ENCODE measurements at places on chromosomes 1 and 21. TPM values are rescaled to one million over a fixed set of nuclear protein-coding genes. Genes with fewer than 3 reads are reported as not detected.

DNA sequence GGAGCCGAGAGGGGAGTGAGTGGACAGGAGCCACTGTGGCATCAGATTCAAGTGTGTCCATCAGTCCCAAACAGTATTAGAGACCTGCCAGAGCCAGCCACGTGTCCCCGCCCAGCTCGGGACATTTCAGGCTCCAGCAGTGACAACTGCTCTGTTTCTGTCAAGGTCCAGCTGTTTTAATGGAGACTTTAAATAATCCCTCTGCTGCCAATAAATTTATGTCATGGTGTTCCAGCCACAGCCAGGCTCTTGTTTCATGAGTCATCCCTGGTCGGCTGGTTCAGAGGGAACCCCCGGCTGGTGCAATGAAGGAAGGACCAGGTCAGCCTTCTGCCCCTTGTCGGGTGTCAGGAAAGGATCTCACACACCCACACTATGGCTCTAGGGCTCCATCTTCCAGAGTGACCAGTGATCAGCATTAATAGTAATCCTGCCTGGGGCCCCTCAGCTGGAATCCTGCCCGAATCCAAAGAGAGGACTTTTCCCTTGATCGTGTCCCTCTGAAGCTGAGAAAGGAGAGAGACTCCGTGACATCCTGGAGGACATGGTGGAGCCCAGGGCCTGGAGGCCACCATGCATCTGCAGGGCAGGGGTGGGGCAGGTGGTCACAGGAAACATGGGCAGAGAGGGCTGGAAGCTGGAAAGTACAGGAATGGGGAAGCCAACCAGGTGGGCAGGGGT lies 197.3 kb downstream of the MATN1 start:
- no peak for DNase-seq

DNA sequence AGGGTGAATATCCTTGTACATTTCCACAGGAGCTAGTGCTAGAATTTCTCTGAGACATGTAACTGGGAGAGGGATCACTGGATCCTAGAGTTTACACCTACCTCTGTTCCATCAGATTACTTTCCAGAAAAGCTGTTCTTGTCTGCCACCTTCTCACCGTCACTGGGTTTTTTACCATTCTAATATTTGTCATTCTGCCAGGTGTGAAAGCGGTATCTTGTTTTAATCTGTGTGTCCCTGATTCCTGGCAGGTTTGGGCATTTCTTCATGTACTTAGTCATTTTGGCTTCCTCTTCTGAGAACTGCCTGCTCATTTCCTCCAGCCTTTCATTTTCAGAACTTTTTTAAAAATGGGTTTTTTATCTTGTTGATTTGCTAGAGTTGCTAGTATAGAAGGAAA lies 5.1 kb downstream of the PMF1 start:
- DNase-seq: no peak

- peak; percentile 34 for DNase-seq
These were observed 48.4 kb downstream of the CCN1 start for GRCh38 chr1:85628791-85629531.

GRCh38 chr1:201172326-201172725 lies 18.1 kb upstream of the TMEM9 start:
- DNase-seq: no peak

GRCh38 chr1:179334440-179334839 lies 31.3 kb upstream of the AXDND1 start:
- DNase-seq: no peak

DNA sequence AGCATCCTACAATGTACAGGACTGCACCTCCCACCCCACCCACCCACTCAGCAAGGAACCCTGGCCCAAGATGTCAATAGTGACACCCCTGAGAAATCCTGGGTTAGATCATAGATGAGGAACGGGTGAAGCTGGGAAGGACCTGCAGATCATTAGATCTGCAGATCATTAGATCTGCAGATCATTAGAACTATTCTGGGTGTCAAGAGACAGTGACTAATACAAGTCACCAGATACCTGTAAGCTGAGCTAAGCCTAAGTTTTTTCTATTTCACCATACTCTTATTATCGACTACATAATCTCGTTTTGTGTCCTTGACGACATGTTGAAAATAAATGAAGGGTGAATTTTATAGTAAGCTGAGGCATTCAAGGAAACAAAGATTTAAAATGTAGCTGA lies 325.7 kb downstream of the DUSP10 start:
- no peak for DNase-seq

GRCh38 chr1:167854184-167854583 lies 59.8 kb downstream of the ADCY10 start:
- DNase-seq: no peak

- DNase-seq: peak; percentile 52
These were observed 48.1 kb upstream of the UBE2U start for GRCh38 chr1:64155278-64155677.

- peak; percentile 60 for DNase-seq
These were observed 182.0 kb downstream of the PCP4 start for GRCh38 chr21:40049031-40049930.

PGBD5 gene
- polyA plus RNA-seq: 38.5 TPM

DNA sequence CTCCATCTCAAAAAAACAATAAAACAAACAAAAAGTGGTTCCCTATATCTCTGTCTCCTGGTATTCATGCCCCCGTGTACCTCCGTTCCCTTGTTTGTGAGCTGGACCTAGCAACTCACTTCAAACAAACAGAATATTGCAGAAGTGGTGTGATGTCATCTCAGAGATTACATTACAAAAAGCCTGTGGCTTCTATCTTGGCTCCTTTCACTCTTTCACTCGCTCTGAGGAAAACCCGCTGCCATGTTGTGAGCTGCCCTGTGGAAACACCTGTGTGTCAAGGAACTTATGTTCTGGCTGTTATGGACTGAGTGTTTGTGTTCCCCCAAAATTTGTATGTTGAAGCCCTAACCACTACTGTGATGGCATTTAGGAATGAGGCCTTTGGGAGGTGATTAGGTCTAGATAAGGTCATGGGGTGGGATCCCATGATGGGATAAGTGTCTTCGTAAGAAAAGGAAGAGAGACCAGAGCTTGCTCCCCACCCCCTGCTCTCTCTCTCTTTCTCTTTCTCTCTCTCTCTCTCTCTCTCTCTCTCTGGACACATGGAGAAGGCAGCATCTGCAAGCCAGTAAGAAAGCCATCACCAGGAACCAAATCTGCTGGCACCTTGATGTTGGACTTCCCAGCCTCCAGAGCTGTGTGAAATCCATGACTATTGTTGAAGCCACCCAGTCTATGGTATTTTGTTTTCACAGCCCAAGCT lies 7.4 kb upstream of the HYI start:
- DNase-seq: no peak

GRCh38 chr1:117857418-117857817 lies 72.0 kb downstream of the GDAP2 start:
- DNase-seq: no peak

All from brain (organoid and tissue), 16 donors.